ENCODE measurements at places on chromosomes 1 and 21.

GRCh38 chr1:222114536-222115156 lies 372.8 kb upstream of the DUSP10 start:
- no peak overlapping the region for H3K4me3 ChIP-seq
- no peak for DNase-seq
- H3K27me3 ChIP-seq, result no peaks in the 10 kb centered on the region
- H3K27ac ChIP-seq, result no peak overlapping the region
- no peaks in the 10 kb centered on the region for H3K4me1 ChIP-seq
- H3K36me3 ChIP-seq, result no peaks in the 10 kb centered on the region

GRCh38 chr1:156624814-156625435 lies 5.7 kb downstream of the HAPLN2 start:
- no peak for DNase-seq
- peaks cover 27% of the 10 kb centered on the region for H3K27me3 ChIP-seq
- peak overlapping the region; percentile 38 for H3K4me3 ChIP-seq
- H3K4me1 ChIP-seq, result peaks cover 7% of the 10 kb centered on the region

- H3K4me3 ChIP-seq, result no peak overlapping the region
- no peak overlapping the region for H3K27ac ChIP-seq
- no peaks in the 10 kb centered on the region for H3K4me1 ChIP-seq
Measured at GRCh38 chr1:191641420-191642260, 516.6 kb upstream of the RGS18 start.

- no peak overlapping the region for H3K4me3 ChIP-seq
- peak; percentile 31 for DNase-seq
- no peaks in the 10 kb centered on the region for H3K4me1 ChIP-seq
- no peaks in the 10 kb centered on the region for H3K27me3 ChIP-seq
- H3K27ac ChIP-seq, result no peak overlapping the region
- no peaks in the 10 kb centered on the region for H3K36me3 ChIP-seq
Measured at GRCh38 chr1:5509664-5510452, 482.4 kb downstream of the NPHP4 start.

GRCh38 chr1:8315573-8316475 lies 2.1 kb upstream of the SLC45A1 start:
- H3K4me1 ChIP-seq, result peaks cover 7% of the 10 kb centered on the region
- H3K27me3 ChIP-seq, result no peaks in the 10 kb centered on the region
- H3K4me3 ChIP-seq, result no peak overlapping the region
- H3K36me3 ChIP-seq, result no peaks in the 10 kb centered on the region

Data from iPS DF 6.9 (cell line).